Gastrocnemius medialis (tissue), 4 donors: ENCODE measurements at places on chromosomes 12 and 14.

GRCh38 chr12:33581613-33582122, 142.0 kb upstream of the SYT10 start:
- DNase-seq, result no peak

GRCh38 chr12:69998922-69999321, 173.9 kb downstream of the MYRFL start:
- no peak for DNase-seq

DNA sequence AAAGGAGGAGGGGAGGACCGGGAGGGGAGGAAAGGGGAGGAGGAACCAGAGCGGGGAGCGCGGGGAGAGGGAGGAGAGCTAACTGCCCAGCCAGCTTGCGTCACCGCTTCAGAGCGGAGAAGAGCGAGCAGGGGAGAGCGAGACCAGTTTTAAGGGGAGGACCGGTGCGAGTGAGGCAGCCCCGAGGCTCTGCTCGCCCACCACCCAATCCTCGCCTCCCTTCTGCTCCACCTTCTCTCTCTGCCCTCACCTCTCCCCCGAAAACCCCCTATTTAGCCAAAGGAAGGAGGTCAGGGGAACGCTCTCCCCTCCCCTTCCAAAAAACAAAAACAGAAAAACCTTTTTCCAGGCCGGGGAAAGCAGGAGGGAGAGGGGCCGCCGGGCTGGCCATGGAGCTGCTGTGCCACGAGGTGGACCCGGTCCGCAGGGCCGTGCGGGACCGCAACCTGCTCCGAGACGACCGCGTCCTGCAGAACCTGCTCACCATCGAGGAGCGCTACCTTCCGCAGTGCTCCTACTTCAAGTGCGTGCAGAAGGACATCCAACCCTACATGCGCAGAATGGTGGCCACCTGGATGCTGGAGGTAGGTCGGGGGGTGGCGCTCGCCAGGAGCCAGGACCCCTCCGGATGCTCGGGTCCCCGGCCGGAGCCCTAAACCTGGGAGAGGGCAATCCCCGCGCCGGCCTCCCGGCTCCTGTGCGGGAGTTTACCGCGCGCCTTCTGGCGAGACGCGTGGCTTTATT, at the start of gene CCND2:
CCND2 (plus strand) TSS at position 111 of the 744 bp plus-strand sequence; CDS start at position 390, 279 bp downstream.
- DNase-seq, result peak; percentile 68

DNA sequence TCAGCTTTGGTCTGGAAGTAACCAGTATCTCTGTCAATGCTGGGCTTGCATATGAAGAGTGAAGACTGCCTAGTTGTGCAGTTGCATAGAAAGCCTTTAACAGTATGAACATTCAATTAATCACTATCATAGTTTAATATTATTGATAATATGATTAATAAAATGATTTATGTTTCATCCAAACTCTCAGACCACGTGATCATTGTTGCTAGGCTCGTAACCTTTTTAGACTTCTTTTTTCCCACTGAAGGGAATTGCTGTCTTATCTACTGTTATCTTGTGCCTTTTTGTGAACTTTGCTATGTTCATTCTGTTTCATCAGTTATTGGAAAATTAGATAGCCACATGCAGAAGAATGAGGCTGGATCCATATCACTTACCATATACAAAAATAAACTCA, 536.4 kb upstream of the NOVA1 start:
- no peak for DNase-seq

- DNase-seq, result no peak
These were observed 128.0 kb downstream of the STXBP6 start for GRCh38 chr14:24921903-24922302.

GRCh38 chr14:25933731-25934130, 664.1 kb downstream of the NOVA1 start:
- no peak for DNase-seq

- DNase-seq, result no peak
These were observed 105.6 kb downstream of the GPR135 start for GRCh38 chr14:59359431-59360124.

GRCh38 chr12:77366616-77367015, 301.2 kb upstream of the E2F7 start:
- no peak for DNase-seq

DNA sequence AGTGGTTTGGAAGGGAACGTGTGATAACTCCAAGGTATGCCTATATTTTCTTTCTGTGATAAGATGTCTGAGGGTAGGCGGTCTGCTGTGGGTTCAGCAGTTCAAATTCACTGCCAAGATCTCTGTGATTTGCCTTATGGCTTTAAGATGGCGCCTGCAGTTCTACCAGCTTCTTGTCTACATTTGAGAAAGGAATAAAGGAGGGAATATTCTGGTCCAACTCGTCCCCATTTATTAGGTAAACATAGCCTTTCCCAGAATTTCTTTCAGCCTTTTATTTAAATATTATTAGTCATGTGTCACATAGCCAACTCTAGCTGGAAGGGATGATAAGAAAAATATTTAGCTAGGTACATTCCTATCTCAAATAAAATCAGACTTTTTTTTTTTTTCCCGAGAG, 48.8 kb downstream of the KCNJ8 start:
- no peak for DNase-seq

DNA sequence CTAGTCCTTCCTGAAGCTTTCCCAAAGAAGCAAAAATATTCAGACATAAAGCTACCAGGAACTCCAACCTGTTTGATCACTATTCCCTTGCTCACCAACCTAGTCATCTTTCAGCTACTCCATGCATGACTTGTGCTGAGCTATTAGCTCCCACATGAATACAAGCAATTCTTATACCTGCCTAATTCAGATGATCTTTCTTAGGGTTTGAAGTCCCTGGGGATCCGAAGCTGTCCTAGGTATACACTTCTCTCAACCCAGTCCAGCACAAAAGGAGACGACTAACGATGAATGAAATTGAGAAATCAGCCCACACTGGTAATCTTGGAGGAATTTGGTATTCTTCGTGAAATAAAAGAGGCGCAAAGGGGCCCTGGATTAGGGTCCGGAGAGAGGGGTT, 631 bp upstream of the PTGR2 start:
- no peak for DNase-seq

DNA sequence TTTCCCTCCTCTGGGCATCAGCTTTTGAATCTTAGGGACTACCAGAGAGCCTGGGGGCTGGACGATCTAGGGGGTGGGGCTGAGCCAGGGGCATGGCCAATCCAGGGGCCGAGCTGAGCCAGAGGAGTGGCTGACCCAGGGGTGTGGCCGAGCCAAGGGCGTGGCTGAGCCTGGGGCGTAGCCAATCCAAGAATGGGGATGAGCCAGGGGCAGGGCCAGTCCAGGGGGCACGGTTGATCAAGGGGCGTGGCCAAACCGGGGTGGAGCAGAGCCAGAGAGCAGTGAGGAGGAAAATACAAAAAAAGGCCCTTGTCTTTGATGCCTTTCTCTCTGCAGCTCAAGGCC, 219.3 kb upstream of the NOS1 start:
- peak; percentile 49 for DNase-seq

DNA sequence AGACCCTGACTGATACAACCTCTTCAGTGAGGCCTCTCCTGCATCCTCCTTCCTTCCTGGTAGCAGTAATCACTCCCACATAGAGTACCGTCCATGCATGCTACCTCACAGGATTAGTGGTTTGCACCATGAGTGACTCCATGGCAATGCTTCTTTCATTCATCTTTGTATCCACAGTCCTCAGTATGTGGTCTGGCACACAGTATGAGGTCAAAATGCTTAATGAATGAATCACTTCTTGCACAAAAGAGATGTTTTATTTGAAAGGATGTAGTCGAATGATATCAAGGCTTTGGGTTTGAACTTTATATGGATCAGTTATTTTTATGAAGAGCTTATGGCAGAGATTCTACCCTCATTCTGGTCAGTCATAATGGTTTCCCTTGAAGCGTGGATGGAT, 42.2 kb downstream of the KCNA5 start:
- DNase-seq, result no peak

GRCh38 chr14:30223385-30223785, 295.7 kb upstream of the PRKD1 start:
- DNase-seq, result peak; percentile 58
